ENCODE measurements at places on chromosomes 1 and 21.

GRCh38 chr1:227357927-227358302 lies 39.6 kb upstream of the CDC42BPA start:
- no peak for DNase-seq

GRCh38 chr1:17881761-17882160 lies 126.6 kb downstream of the ACTL8 start:
- DNase-seq = no peak

- no peak for DNase-seq
These were observed 150.9 kb upstream of the JUN start for GRCh38 chr1:58934706-58935105.

- DNase-seq = no peak
These were observed 1.2 kb downstream of the IPO13 start for GRCh38 chr1:43947874-43948437.

- no peak for DNase-seq
These were observed 1447.8 kb upstream of the PRMT6 start for GRCh38 chr1:105608713-105609112.

- DNase-seq = no peak
These were observed 4.3 kb downstream of the GUK1 start for GRCh38 chr1:228144193-228144992.

DNA sequence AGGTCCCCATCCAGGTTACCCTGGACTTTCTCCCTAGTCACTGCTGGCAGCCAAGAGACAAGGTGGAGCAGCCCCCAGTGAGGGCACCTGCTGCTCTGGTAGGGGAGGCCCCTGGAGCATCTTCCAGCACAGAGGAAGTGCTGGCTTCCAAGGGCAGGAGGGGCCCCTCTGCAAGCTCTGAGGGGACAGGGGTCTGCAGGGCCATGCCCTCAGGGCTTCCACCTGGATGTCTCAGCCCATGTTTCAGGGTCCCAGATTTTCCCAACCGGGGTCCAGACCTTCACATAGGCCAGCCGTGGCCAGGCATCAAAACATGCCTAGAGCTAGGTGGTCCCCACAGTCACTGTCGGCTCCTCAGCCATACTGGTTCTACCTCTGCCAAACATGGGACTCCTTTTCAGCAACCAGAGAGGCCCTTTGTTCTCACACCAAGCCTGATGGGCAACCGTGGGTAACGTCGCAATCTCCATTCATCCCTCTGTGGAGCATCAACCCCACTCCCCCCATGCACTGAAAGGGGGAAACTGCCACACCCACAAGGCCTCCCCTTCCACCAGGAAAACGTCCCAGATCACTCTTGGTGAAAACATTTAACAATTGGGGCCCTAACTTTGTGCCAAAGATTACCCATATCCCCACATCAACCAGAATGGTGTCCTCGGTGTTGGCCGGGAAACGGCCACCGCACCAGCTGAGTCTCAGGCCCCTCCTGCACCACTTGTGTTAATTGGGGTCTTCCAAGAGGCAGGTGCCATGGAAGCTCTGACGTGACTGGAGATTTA lies 1.9 kb upstream of the COL6A2 start:
- DNase-seq = no peak

GRCh38 chr21:29235714-29236197 lies 63.0 kb upstream of the BACH1 start:
- no peak for DNase-seq

GRCh38 chr1:147171399-147172167 lies 687 bp downstream of the PRKAB2 start:
- no peak for DNase-seq

DNA sequence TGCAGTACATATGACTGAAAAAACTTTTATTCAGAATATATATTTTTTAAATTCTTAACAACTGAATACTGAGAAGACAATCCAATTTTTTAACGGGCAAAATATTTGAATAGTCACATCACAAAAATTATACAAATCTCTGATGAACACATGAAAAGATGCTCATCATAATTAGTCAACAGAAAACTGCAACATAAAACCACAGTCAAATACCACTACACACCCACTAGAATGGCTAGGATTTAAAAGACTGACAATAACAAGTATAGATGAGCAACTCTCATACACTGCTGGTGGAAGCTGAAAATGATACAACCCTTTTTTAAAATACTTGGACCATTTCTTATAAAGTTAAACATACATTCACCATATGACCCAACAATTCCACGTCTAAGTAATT lies 87.7 kb upstream of the TNFSF4 start:
- DNase-seq = no peak

DNA sequence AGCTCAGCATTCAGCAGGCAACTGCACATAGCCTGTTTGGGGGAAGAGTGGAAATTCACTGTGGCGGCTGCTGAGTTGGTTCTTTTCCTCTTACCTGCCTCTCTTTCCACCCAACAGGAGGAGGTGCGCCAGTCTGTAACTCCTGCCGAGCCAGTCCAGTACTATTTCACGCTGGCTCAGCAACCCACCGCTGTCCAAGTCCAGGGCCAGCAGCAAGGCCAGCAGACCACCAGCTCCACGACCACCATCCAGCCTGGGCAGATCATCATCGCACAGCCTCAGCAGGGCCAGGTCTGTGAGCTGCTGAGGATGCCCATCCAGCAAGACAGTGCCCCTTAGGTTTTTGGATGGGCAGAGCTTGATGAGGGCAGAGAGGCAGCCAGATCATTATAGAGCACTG lies 25.6 kb upstream of the KCNQ4 start:
- no peak for DNase-seq

- DNase-seq = no peak
These were observed 179.6 kb downstream of the DHRS3 start for GRCh38 chr1:12438349-12438924.

DNA sequence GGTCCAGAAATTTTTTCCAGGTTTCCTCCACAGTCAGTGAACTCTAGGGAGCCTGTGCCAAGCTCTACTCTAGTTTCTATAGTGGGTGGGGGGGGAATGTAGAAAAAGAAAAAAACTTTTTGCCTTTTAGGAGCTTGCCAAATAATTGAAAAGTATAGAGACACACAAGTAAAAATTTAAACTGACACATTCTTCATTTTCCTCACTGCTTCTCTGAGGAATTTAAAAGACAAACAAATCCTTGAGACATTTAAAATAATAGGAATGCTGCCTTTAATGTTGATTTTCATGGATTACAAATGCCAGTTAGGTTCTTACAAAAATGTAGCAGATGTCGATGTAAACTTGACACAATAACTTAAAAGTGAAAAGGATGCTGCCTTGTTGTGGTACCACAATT lies 241.9 kb downstream of the DNM3 start:
- no peak for DNase-seq

- no peak for DNase-seq
These were observed 125.9 kb upstream of the ESRRG start for GRCh38 chr1:216849146-216849545.

DNA sequence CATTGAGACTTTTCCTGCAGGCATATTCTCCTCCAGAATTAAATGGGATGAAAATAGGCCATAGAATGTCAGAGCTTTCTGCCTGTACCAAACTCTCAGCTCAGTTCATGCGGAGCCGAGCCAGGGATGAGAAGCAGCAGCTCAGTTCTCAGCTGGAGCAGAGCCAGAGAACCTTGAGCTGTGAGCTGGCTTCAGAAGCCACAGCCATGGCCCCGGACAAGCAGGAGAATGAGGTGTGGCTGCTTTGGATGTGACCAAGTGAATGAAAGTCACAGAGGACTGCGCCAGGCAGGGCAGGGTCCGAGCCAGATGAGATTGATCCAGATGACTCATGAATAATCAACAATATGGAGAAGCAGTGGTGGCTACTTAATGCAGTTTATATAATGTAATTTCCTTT lies 633.8 kb downstream of the NCAM2 start:
- DNase-seq = no peak

- no peak for DNase-seq
These were observed 24.2 kb downstream of the OLFML2B start for GRCh38 chr1:161999301-162000052.

GRCh38 chr1:226863446-226863845 lies 7.0 kb upstream of the PSEN2 start:
- no peak for DNase-seq

GRCh38 chr1:206489980-206490770 lies 17.2 kb upstream of the RASSF5 start:
- DNase-seq = peak; percentile 80

DNA sequence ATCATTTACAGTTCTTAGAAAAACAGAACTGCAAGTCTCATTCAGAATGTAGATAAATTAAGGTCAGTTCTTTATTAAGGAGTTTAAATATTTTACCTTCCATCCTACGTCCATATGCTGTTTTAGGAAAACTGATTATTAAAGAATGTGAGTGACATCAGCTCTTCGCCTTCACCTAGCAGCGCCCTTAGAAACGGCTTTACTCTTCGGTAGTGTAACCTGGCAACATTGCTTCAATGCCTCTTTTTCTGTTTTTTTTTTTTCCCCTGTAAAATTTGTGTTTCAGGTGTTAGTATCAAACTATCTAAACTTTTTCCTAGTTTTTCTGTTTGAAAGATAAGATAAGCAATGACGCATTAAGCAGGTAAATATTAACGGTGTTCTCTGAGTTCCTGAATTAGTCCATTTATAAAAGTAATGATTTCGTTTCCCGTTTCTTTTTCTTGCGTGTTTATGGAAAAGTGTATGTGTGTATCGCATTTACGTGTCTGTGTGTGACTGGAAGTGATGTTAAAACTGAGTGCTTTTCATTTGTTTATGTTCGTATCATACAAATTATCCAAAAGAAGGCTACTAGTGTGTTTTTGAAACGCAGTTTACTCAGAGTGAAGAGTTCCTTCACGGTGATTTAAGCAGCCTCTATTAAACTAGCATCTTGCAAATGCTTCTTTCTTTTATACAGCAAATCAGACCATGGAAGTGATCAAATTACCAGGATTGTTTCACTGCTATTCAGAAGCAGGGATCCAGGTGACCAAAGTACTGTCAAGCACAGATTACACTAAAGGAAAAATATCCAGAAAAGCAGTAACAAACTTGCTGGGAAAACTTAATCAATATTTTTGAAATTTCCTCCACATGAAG lies 139.0 kb downstream of the SDCCAG8 start:
- no peak for DNase-seq

DNA sequence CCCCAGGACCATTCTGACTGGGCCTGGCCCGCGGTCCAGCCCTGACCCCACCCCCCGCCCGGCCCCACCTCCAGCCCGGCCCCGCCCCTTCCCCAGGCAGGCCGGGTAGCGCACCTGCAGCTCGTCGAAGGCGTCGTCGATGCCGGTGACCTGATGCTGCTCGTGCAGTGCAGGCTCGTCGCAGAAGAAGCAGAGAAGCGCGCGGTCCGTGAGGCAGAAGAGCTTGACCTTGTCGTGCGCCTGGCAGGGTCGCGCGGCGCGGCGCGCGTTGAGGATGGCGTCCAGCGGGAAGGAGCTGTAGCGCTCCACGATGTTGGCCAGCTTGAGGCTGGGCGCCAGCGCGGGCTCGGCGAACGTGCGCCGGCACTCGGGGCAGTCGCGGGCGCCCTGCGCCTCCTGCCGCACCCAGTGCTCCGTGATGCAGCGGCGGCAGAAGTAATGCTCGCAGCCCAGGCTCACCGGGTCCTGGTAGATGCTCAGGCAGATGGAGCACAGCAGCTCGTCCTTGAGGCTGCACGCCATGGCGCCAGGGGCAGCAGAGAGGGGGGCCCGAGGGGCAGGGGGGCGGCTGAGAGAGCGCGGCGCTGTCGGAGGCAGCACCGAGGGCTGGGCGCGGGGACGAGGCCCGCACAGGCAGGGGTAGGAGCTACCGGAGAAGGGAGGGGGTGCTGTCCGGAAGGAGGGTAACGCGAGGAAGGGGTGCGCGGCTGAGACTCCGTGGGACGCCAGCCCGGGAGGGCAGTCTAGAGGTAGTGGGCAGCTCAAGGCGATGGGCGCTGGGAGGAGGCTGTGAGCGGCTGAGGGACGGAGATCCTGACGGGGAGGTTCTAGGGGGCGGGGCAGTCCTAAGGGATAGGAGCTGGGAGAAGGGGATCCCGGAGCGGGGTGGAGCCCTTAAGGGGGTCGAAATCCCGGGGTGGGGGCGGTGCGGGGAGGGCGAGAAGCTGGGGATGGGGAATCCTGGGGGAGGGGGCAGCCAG lies 642 bp downstream of the TRIM62 start:
- peak; percentile 69 for DNase-seq

GRCh38 chr21:41364308-41364707 lies 2.5 kb downstream of the MX2 start:
- DNase-seq = peak; percentile 20
